ENCODE measurements at places on chromosomes 6 and 20.

DNA sequence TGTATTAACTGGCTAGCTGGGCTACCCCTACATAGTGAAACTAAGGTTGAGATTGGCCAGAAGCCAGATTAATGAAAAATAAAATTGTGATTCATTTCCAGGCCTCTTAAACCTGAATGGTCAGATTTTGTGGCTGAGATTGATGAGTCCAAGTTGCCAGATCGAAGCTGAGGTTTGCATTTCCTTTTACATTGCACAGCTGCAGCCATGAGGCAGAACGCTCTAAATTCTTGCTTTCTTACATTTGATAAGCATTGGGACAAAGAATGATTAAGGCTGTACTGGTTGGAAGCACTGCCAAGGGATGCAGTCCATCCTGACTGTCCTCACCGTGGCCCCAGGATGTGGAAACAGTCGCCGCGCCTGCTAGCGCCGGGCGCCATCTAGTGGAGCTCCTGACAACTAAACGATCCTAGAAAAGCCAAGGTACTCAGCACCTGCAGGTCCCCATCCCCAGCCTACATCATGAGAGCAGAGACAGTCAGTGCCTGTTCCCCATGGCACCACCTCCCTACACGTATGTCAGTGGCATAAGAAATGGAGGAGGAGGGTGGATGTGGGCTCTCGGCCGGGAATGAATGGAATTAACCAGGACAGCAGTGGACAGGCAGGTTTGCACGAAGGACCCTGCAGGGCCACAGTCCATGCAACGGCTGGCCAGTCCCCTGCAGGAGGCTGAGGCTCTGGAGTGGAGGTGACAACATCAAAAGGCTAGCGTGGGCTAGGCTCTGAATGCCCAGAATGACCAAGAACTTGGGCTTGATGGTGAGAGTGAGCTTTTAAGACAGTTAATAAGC lies 19.0 kb downstream of the PXDC1 start:
- peak; percentile 88 for DNase-seq

GRCh38 chr6:18323935-18324705 lies 59.8 kb upstream of the DEK start:
- DNase-seq: peak; percentile 71

DNA sequence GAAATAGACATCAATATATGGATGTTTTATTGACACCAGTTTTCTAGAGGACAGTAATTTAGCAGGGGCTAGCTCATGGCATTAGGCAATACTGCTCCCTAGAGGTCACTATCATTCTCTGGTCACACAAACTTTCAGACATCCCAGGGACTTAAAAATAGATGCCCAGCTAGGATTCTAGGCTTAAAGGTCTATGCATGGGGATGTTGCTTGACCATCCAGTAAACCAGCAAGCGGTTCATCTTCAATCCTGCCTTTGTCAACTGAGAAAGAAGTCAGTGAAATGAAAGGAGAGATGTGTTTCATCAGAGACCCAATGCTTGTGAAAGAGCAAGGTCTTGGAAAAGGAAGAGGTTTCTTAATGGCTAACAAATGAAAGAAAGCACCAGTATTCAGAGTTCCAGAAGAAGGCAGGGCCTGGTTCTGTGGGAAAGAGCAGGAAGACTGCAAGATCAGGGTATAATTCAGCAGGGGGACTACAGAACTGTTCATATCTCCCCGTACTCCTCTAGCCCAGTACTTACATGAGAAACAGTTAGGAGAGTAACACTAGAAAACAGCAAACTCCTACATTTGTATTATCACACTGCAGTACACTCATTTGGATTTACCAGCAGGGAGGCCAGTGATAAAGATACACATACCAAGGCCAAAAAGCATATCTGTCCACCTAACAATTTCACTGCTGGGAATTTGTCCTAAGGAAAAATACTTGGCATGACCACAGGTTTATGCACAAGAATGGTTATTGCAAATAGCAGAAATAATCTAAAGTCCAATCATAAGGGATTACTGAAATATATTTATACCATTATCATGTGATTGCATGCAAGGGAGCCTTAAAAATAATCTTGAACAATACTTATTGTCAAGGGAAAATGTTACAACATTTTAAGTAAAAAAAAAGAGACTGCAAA lies 151.4 kb upstream of the LAMA2 start:
- DNase-seq: peak; percentile 73

DNA sequence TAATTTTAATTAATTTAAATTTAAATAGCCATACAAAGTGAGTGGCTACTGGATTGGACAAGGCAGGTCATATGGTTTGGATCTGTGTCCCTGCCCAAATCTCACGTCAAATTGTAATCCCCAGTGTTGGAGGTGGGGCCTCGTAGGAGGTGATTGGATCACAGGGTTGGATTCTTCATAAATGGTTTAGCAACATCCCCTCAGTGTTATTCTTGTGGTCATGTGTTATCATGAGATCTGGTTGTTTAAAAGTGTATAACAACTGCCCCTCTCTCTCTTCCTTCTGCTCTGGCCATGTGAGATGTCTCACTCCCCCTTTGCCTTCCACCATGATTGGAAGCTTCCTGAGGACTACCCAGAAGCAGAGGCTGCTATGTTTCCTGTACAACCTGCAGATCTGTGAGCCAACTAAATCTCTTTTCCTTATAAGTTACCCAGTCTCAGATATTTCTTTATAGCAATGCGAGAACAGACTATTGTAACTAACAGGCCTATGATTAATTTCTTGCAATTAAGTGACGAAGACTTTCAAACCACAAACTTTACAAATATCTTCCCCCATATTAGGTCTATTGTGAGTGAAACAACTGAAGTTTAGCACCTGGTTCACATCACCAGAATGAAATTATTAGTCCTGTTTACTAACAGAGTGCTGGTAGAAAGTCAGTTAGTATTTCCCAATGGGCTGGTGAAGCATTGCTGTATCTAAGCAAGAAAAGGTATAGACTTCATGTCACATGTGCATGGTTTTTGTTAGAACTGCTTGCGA lies 60.0 kb upstream of the TNFAIP3 start:
- DNase-seq: no peak

- DNase-seq: no peak
Observed at GRCh38 chr6:74925683-74926082, 280.2 kb downstream of the COL12A1 start.

DNA sequence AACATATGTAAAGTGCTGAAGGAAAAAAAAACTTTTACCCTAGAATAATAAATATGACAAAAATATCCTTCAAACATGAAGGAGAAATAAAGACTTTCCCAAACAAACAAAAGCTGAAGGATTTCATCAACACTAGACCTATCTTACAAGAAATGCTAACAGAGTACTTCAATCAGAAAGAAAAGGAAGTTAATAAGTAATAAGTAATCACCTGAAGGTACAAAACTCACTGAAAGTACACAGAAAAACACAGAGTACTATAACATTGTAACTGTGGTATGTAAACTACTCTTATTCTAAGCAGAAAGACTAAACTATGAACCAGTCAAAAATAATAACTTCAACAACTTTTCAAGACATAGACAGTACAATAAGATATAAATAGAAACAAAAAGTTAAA lies 61.4 kb upstream of the MTRF1L start:
- no peak for DNase-seq

GRCh38 chr20:52379723-52380336 lies 188.3 kb upstream of the ZFP64 start:
- DNase-seq: peak; percentile 59

DNA sequence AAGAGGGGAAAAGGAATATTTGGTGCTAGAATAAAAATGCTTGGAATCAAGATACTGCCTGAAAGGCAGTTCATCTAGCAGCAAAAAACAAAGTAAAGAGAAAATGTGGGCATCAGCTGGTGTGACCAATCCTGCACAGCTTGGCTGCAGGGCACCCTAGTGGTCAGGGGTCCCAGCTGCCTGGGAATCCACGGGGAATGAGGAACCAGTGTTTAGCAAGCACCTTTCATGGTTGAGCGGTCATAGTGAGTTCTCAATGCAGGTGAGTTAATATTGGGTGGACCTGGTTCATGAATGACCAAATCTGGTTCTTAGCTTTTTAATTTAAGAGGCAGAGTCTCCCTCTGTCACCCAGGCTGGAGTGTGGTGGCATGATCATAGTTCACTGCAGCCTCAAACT lies 53.3 kb downstream of the CAP2 start:
- no peak for DNase-seq

DNA sequence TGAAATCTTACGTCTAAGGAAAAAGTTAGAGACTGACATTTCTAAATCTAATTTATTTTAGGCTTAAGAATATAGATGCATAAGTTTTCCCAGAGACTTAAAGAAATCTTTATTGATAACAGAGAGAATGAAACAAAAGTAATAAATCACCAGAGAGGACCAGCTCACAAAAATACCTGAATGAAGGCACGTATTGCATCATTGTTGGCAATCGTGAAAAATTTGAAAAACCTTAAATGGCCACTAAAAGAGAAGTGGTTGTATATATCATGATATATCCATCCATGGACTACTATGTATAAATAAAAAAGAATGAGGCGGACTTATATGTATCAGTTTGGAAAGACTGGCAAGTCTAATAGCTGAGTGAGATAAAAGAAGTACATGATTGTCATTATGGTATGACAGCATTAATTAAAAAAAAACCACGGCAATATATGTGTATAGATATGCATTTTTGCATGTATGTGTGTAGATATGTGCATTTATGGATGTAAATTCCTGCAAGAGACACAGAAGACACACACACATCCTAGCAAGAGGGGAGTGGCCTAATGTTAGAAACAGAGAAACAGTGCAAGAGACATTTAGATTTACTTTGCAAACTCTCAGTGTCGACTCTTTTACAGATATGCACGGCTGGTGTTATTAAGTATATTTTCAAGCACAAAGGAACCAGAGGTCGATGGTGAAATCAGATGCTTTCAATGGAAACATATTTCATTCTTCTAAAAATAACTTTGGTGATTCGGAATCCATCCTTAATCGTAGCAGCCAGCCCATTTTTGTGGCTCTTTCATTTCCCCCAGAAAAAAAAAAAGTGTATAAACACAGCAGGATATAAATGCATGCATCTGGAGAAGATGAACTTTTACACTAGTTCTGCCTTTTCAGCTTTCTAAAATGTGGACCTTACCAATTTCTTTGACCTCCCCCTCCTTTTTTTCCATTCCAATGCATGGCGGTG lies 156.1 kb upstream of the SALL4 start:
- DNase-seq: no peak

GRCh38 chr6:44831002-44831610 lies 443.6 kb downstream of the CDC5L start:
- DNase-seq: no peak

GRCh38 chr6:156686301-156686994 lies 90.7 kb upstream of the ARID1B start:
- DNase-seq: peak; percentile 75

DNA sequence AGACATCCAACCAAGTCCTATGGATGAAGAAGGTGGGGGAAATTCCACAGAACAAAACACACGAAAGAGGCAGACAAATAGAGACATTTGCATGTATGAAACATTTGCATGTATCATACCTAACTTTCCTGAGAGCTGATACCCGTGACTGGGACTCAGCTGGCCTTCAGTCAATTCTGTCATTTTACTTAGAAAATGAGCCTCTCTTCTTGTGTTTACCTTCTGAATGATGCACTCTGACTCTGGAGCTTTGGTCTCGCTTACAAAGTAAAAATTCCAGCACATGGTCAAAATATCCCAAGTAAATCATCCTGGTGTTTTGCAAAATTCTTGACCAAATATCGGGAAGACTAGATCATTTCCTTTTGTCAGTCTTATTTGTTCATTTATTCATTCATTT lies 46.9 kb downstream of the MMUT start:
- DNase-seq: no peak

GRCh38 chr20:60631585-60632287 lies 620.3 kb upstream of the CDH4 start:
- no peak for DNase-seq

DNA sequence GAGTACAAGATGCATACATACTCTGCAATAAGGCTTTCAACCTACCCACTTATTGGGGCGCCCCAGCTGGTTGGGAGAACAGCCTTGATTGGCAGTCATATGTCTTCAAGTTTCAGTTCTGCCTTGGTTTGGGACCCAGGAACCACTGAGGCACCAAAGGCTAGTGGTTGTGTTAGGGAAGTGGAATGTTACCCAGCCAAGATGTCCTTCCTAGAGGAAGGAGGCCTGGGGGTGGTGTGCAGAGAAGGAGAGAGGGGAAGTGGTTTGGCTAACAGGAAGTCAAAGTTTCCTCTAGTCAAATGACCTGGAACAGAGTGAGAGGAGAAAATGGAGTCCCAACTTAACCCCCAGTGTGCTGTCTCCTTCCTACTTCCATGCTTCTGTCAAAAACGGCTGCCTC lies 59.4 kb downstream of the CD164 start:
- peak; percentile 32 for DNase-seq

- no peak for DNase-seq
Observed at GRCh38 chr6:168056892-168057527, 22.0 kb downstream of the FRMD1 start.

Data from lung microvascular endothelial cell (primary cell).